NCI-H526 treated with DMSO at 0.1 percent for 48 hours (cell line): ENCODE measurements at places on chromosomes 7 and 10.

- no peak for DNase-seq
Observed at GRCh38 chr10:119022846-119023552, 6.5 kb upstream of the NANOS1 start.

- DNase-seq, result peak; percentile 47
Observed at GRCh38 chr7:91424371-91424770, 160.1 kb downstream of the FZD1 start.

DNA sequence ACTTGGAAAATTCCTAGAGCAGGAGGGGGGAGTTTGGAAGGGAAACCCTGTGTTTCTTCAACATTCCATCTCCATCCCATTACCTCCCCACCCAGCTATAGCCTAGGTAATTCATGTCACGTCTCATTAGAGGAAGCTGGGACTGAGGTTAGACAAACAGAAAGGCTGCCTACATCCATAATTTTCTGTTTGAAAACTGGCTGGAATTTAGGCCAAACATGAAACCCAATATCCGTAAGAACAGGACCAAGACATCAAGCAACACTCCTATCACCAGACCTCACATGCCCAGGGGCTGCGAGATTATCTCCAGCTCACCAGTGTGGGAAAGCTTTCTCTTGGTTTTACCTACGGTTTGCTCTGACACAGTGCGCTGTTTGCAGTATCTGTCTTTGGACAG, 316.3 kb downstream of the FRMD4A start:
- no peak for DNase-seq

- DNase-seq, result no peak
Observed at GRCh38 chr7:78616539-78616938, 818.0 kb downstream of the PHTF2 start.

GRCh38 chr10:6247041-6247712, 44.4 kb downstream of the PFKFB3 start:
- no peak for DNase-seq

GRCh38 chr7:65221683-65222082, 152.0 kb upstream of the ZNF92 start:
- DNase-seq, result no peak
